ENCODE measurements at places on chromosomes 3 and 15.
A peak's percentile ranks its signal among the peaks of the same experiment; 100 is the strongest.

DNA sequence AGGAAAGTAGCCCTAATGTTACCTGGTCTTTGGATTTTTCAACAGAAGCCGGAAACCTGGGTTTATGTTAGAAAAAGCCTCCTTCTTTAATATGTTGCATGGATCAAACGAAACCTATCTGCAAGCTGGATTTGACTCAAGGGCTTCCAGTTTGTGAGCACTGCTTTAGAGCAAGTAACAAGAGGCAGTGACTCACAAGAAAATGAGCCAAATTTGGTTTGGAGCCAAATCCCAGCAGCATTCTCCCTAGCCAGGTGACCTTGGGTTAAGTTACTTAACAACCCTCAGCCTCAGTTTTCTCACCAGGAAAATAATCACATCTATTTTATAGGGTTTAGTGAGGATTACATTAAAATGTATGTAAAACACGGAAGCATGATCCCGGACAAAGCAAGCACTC lies 215.2 kb upstream of the PRICKLE2 start:
- no peak for DNase-seq

DNA sequence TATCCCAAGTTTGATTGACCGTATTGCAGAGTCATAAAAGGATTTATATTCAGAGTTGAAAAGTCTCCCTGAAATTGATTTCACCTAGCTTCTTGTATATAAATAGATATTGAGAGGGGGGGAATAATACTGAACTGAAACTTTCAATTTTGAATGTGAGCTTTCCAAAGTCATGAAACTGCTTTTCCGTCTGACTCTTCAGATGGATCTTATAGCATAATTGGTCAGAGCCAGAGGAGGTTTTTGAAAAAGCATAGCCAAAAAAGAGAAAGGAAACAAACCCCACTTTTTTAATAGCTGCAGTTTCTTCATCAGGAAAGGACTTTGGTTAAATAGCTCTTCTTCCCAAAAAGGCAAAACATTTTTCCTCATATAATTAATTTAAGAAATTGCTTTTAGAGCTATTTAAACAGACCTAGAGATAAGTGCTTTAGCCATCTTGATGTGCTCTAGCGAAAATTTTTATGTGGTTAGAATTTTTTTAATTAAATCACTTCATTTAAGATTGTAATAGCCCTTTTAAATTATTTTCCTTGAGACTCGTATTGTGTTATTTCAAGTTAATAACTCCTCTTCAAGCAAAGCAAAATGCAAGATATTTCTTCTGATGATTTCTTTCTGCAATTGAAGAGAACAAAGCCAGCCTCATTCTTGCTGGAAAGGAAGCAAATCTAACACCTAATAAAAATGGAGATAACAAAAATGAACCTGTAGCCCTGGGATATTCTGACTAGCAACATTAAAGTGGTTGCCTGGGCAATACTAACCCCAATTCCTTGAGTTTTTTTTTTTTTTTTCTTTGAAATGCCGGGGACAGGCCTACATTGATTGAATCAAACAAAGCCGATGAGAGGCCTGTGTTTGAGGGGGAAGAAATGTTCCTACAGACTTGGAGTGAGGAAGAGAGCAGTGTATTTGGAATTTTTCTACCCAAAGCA lies 173.6 kb downstream of the PTPRG start:
- no peak for DNase-seq

- no peak for DNase-seq
Observed at GRCh38 chr3:72679540-72680198, 168.6 kb downstream of the SHQ1 start.

DNA sequence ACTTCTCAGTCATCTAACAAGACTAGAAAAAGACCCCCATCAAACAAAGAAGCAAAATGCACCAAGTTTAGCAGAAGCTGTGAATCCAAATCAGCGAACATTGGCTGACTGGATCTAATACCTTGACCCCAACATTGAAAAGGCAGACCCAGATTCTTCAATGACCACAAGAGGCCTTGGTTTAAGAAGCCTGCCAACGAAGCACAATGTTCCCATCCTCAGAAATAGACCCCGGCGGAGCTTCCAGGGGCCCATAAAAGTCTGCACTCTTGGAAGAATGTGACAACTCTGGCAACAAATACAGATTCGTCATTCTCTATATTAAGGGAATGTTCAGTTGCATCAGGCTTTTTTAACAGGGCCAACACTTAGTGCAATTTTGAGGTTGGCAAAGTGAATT lies 112.8 kb upstream of the BCL6 start:
- DNase-seq: no peak

DNA sequence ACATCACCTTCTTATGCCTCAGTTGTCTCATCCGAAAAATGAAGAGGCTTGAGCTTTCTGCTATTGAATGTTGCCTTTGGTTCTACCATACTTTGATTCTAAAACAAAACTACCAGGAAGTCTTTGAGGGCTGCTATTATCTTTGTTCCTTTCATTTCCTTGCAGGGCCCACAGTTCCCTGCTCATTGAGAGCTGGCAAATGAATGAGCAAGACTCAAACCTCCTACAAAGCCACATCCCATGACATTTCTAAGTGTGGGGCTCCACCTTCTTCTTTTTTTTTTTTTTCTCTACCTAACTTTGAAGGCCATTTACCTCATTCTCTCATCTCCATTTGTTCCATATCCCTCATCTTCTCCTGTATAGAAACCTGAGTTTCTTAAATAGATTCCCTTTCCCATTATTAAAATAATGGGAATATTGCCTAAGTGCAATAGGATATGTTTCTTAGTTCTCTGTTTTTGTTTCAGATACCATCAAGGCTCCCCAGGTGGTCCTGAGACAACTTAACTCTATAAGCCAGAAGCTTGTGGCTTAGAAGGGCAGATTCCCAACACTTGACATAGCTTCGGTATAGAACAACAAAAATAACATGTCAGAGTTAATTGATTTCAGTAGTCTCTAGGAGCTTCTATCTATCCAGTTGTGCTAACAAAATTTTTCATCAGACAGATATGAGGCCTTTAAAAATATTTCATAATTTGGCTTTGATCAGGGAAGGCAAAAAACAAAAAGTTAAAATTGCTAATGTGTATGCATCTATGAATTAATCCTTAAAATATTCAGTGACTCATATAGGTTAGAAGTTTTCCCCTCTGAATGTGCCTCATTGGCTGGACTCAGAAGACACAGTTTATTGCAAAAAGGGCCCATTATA lies 951.6 kb downstream of the TUSC7 start:
- DNase-seq: no peak

- DNase-seq: no peak
Observed at GRCh38 chr15:58058073-58058472, 7.4 kb downstream of the ALDH1A2 start.

DNA sequence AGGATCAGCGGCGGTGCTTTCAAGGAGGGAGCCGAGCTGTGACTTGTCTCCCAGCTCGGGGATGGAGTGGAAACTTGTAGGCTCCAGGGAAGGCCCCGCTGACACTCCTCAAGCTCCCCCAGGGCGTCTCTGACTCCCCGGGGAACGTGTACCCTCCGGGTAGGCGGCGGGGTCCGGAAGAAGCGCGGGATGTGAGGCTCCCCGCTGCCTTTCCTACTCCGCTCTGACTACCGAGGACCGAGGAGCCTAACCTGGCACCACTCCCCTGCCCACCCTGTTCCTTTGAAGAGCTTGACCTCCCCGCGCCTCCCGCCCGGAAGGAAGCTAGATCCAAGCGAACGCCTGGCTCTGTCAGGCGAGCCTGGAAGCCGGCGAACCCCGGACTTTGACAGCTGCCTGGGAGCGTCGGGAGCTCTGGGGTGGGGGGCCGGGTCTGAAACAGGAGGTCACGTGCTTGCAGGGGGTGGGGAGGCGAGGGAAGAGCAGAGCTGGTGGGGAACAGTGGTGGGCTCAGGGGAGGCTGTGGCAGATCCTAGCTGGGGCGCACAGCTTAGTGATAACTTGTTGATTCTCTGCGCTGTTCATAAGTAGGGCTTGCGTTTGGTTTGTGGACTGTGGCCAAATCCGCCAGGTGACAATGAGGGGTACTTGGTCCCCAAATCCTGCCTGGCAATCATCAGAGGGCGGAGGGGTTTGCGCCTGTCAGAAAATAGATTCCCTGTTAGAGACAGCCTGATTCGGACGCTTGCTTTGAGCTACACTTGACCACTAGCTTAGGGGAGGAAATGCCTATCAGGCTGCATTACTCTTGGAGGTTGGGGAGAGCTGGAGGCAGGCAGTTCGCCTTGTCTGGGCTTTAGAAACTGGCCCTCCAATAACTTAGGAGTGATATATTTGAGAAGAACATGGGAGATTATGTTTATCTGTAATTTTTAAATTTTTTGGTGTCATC lies 1.2 kb downstream of the CLSTN2 start:
- DNase-seq: no peak

DNA sequence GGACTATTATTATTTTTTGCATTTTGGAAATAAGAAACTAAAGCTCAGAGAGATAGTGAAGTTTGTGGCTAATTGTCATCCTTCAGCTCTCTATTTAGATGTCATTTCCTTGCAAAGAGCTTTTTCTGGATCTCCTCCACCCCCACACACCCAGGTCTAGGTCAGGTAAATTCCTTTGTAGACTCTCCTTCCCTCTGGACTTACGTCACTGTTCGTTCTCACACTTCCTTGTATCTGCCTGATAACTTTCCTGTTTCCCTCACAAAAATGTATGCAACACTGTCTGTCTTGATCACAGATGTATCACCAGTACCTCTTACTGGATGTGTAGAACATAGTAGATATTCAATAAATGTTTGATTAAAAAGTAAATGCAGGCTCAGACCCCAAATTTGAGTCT lies 6.1 kb upstream of the MB21D2 start:
- no peak for DNase-seq

DNA sequence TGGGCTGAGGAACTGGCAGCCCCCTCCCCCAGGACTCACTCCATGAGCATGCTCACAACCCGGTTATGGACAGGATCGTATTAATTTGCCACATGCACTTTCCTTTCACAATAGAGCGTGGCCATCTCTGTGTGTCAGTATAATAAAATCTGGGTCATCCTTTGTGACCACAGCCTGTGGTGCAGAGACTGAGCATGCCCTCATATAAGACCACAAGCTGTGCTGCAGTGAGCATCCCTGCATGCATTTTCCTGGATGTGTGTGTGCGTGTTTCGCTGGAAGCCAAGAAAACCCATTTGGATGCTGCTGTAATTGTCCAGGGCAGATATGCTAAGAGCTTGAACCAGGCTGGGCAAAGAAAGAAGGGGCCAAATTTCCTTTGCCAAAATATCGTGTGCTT lies 39.7 kb downstream of the CYP11A1 start:
- no peak for DNase-seq

DNA sequence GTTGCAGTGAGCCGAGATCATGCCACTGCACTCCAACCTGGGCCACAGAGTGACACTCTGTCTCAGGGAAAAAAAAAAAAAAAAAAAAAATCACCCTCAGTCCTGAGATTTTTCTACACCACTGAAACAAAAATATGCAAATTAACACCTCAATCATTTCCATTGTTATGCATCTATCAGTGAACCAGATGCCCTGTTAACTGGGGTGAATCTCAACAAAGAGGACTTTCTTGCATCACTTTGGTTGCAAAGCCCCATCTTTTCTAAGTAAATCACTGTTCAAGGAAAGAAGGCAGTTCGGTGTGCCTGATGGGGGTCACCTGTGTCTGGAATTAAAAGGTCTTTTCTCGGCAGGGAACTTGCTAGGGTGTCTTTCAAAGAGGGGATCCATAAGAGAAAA lies 421.6 kb downstream of the EPHB1 start:
- DNase-seq: no peak

DNA sequence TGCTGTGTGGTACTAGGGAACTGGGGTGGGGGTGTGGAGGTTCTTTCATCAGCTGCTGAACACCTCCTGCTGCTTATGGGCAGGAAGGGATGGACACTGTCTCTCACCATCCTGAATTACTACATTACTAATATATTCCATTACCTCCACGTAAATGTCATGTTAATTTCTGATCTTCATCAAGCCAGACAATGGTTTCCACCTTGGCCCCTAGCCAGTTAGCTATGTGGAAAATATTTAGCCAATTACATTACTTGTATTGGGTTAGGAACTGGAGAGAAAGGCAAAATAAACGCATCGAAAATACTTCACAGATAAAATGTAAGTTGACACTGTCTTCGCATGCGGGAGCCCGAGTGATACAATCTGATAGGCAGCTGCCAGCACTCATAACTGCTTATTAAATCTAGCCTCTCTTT lies 95.1 kb downstream of the FOXP1 start:
- DNase-seq: no peak

DNA sequence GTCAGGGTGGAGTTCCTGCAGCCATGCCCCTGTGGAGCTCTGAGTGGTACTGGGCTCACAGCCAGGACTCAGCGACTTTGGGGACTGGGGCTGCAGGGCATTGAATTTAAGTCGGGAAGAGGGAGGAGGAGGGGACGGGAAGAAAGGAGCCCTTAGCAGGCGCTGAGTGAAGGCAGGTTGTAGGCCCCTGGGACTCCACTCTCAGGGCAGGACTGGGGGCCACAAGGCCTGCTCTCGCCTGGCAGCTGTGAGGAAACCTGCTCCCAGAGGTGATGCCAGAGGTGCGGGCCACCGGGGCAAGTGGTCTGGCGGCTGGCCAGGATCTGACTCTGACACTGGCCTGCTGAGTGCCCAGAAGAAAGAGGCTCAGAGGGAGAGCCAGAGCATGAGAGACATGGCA lies 73.5 kb downstream of the EPHB3 start:
- no peak for DNase-seq

- DNase-seq: no peak
Observed at GRCh38 chr15:38168467-38169070, 84.1 kb upstream of the SPRED1 start.

GRCh38 chr3:102478160-102478559 lies 43.3 kb downstream of the ZPLD1 start:
- DNase-seq: no peak

GRCh38 chr3:8734908-8735307 lies 1.3 kb downstream of the CAV3 start:
- DNase-seq: no peak

DNA sequence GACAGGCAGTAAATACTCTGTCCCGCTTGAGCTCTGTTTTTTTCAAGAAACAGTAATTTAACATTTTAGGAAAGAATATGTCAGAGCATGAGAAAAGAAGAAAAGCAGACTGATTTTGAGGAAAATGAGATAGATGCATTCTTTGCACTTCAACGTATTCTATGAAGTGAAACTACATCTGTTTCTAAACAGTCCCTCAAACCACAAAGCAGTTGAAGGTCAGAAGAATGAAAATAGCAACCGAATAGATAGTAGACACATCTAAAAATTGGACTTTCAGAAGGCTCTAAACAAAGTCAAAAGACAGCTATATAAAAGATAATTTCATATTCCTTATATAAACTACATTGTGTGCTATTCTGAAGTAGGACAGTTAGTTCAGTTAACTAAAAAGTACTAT lies 172.6 kb upstream of the LRRC3B start:
- DNase-seq: no peak

DNA sequence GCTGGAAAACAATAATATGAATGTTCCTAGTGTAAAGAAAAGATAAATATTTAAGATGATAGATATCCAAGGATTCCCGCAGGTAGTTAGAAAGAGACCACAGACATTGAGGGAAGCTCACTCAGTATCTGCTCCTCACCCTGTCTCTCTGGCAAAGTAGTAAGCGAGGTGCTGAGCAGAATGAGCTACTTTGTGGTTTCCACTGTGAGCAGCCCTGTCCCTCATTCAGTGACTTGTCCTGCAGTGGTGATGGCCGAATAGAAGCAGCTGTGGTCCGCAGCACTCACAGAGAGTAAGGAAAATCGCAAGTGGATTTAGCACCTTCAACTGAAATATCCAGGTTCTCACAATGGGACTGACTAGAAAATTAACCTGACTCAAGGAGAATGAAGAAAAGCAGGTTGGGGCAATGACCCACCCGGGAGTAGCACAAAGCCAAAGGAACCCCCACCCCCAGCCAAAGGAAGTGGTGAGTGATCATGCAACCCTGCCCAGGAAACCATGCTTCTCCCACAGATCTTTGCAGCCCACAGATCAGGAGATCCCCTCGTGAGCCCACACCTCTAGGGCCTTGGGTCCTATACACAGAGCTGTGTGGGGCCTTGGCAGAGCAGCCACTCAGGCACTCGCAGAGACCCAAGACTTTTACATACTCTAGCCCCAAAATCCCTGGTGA lies 21.8 kb upstream of the SLC25A38 start:
- DNase-seq: peak; percentile 33

Data from stimulated activated CD4-positive, alpha-beta T cell treated with anti-CD3 and anti-CD28 coated beads, Interleukin-15, amount 100 ng/mL, for 48 hours (primary cell).